ENCODE measurements at places on chromosomes 3 and 15.

GRCh38 chr3:74643636-74644035 is 29.2 kb upstream of the CNTN3 start:
- DNase-seq = no peak

DNA sequence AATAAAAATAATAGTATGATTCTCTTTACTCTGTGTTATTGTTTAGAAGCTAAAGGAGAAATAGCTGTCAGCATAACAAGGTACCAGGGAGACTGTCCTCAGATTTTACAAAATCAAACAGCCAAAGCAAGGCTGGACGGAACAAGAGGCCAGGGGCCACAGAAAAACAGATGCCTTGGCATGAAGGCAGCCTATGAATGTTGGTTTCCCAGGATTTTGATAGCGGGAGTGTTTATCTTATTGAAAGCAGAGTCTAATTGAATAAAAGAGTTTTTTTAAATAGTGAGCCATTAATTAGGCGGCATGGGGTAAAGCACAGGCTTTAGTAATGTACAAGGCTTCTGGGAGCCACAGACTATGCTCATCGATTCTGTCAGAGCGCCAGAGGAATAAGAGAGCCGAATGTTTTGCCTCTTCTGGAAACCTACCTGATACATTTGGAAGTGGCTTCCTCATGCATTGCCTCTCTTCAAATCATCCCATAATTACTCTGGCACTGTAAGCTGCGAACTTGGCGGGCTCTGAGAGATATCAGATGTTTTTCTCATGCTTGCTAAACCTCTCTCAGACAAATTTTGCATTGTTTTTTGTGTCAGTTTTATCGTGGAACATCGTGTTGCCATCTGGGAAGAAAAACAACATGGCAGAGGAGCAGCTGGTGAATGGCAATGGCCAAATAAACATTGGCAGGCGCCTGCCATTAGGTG is 30.4 kb upstream of the TMCO5A start:
- DNase-seq = no peak

- no peak for DNase-seq
Measured at GRCh38 chr3:106007512-106007911, 138.7 kb upstream of the CBLB start.

DNA sequence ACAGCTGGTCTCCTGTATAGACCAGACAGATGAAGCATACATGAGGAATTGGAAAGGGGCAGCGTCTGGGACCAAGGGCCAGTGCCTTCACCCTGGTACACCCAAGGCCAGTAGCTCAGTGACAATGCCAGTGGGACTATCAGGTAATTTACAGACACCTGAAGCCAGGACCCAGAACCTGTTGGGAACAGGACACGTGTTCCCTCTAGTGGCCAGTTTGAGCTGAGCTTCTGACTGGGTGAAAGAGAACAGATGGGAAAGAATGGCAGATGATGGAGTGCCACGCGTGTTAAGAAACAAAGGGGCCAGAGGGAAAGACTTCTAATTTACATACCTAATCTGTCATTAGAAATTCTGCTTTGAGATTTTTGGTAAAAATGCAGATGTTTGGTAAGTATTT is 5.1 kb upstream of the SLC25A38 start:
- DNase-seq = no peak

DNA sequence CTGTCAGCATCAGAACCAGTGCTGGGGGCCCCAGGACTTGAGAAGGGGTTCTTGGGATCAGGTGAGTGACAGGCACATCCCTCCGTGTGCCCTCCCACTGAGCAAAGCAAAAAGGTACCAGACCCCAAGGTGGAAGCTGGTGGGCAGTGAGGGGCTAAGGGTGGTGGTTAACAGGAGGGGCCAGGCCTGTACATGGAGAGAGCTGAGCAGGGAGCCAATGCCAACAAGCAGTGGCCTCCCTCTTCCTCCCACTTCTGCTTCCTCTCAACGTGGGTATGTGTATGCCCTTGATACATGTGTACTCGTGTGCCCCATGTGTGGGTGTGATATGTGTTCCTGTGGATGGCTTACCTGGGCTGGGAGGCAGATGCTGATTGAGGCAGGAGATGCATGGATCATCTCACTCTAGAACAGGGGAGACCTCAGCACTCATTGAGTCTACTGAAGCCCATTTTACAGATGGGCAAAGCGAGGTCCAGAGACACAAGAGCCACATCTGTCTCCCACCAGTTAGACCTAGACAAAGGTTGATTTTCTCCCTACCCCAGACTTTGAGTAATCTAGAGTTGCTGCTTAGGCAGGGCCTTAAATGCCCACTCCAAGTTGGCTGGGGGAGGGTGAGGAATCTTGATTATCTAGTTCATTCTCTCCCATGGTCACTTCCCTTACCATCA is 945 bp downstream of the VIPR1 start:
- DNase-seq = no peak

- DNase-seq = no peak
Measured at GRCh38 chr3:41854956-41855355, 106.9 kb downstream of the ULK4 start.

- peak; percentile 22 for DNase-seq
Measured at GRCh38 chr3:11385891-11386290, 113.7 kb downstream of the ATG7 start.

- no peak for DNase-seq
Measured at GRCh38 chr15:61989667-61990066, 70.6 kb downstream of the VPS13C start.

DNA sequence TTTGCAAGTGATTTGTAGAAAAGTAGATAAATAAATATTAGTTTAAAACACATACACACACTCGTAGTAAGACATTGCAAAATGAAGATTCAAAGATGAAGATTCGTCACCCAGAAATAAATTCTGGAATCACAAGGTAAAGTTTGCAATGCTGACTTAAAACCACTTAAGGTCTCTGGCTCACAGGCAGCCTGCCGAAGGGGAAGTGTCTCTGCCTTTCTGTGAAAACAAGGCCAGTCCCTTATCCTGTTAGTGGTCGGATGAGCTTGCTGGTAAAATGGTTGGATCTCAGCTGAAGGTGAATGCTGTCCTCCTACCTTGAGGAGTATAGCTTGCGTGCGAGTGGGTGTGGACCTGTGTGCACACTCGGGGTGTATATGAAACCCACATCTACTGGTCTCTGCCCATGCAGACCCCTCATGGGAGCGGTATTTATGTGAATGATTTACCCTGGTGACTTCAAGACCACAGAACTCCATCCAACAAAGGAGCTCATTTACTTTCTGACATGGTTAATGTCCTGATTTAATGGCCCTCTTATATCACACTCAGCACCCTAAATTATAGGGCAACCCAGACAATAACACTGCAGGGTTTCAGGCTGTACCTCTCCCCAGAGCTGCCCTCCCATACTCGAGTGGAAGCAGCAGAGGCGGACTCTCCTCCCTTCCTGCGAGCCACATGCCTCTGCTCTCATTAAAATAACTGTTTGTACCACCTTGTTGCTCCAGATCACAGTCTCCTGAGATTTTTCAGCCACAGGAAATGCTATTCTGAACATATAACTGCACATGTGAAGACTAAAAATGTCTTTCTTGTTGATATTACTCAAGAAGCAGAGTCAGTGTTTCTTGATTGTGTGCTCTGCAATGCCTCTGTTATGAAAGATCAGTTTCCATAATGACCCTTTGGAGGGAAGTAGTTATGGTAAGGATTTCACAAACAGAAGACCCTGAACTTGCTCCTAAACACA is 45.9 kb upstream of the ALDH1A3 start:
- DNase-seq = no peak

GRCh38 chr3:84946240-84946639 is 12.5 kb upstream of the CADM2 start:
- no peak for DNase-seq

DNA sequence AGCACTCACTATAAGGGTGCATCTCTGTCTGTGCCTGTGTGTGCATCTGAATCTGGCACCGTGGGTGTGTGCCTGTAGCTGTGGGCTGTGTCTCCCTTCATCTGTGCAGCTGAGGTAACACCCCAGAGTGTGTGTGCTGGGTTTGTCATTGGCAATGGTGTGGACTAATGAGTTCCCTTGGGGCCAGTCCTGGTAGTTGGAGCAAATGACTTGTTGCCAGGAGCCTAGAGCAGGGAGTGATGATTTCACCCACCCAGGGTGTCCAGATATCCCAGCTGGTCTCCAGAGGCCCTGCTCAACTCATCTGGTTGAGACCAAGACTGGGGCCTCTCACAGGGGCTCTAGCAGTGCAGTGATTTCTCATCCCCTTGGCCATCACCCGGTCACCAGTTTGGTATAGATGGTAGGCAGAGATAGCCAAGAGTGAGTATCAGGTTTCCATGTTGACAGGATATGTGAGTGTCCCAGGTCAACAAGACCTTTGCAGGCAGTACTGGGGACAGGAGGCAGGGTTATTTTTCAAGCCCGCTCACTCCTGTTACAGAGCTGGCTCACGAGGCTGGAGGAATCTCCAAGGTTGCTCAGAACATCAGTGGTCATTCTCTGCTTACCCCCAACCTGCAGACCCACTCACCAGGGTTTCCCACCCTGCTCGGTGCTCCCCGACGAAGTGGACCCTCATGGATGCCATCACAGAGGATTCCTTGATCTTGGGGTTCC is 4.1 kb upstream of the HDAC11 start:
- DNase-seq = no peak

- no peak for DNase-seq
Measured at GRCh38 chr3:180571831-180572598, 29.9 kb upstream of the TTC14 start.

DNA sequence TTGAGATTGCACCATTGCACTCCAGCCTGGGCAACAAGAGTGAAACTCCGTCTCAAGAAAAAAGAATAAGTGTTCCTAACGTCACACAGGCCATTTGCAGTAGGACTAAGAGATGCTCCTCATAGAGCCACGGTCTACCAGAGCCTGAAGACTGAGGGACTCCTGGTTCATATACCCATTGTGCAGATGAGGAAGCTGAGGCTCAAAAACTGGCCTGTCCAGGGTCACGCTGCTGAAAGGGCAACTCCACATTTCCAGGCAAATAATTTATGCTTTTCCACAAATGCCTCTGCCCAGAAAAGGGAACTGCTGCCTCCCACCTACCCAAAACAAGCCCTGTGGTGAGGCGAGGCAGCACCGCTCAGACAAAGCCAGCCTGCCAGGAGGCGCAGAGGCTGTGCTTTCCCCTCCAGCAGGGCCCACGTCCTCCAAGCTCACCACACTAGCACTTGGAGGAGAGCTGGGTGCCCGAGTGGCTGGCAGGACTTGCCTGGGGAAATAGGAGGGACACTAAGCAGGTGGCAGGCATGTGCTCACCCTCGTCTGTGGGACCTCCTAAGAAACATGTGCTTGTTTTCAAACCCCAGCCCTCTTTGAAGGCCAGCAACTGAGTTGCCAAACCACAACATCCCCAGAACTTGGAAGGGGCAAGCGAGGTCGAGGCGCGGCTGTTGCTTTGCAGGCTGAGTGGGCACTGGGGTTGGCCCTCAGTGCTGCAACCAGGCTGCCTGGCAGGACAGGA is 195.6 kb downstream of the XXYLT1 start:
- DNase-seq = no peak

Data from T1000 (cell line).